Central memory CD8-positive, alpha-beta T cell (primary cell): ENCODE measurements at places on chromosomes 5 and 9.

GRCh38 chr9:131700765-131701435 lies 39.0 kb downstream of the RAPGEF1 start:
- no peak for DNase-seq

DNA sequence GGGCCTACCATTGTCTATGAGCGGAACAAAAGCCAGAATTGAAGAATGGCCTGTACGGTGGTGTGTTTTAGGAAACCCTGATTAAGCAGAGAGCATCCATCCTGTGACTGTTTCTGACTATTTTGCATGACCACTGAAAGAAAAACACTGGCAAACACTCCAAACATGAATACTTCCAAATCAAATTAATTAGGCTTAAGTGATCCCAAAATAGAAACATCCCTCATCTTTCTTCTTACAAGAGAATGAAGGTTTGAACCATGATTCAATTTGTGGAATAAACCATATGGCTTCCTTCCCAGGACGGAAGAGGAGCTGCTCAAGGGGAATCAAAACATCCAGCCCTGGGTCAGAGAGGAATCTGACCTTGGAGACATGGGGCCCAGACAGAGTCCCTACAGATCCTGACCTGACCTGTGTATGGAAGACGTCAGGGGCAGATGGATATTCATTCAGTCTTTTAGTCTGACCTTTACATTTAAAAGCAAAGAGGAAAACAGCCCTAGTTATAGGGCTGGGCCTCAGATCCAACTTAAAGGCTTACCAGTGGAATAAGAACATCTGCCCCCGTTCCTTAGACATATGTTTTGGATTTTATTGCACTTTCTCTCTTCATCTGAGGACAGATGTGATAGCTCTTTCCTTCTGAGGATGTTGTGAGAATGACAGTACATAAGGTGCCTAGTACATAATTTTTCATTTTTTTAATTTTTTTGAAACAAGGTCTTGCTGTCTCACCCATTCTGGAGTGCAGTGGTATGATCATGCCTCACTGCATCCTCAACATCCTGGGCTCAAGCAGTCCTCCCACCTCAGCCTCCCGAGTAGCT lies 17.6 kb upstream of the RECK start:
- no peak for DNase-seq

DNA sequence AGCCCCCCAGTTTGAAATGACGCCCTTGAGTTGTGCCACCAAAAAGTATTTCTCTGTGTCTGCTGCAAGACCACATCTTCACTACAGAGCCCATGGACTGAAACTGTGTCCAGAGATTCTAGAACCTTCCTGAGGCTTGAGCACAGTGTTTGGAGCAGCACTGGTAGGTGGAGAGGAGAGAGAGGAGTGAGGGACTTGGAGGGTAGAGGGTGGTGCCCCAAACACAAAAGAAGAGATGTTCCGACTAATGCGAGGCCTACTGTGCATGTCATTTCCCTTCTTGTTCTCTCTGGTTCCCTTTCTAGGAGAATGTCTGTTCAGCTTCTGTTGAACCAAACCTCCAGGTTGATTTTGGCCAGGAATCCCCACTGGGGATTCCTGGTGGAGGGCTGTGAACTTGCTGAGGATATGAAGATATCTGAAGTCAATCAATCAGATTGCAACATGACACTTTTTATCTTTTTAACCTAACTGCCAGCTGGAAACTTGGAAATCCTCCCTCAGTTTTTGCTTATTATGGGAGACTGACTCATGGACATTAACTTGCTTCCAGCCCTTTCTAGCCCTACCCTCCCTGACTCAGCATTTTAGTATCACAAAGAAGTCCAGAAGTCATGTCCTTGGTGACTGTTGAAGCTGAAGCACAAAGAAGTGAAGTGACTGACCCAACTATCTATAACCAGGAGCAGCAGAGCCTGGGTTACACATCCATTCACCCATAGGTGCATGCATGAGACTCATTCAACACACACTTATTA lies 154.5 kb downstream of the NR3C1 start:
- no peak for DNase-seq

DNA sequence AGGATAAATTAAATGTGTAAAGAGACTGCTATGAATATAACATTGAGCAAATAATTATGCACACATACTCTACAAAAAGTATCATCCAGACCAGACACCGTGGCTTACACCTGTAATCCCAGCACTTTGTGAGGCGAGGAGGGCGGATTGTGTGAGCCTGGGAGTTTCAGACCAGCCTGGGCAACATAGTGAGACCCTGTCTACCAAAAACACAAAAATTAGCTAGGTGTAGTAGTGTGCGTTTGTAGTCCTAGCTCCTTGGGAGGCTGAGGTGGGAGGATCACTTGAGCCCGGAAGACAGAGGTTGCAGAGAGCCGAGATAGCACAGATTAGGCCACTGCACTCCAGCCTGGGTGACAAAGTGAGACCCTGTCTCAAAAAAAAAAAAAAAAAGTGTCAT lies 2.4 kb upstream of the CDC42SE2 start:
- no peak for DNase-seq

GRCh38 chr5:66597183-66597757 lies 1.1 kb downstream of the MAST4 start:
- no peak for DNase-seq

- no peak for DNase-seq
These were observed 575.8 kb downstream of the TLE1 start for GRCh38 chr9:81113453-81114124.

DNA sequence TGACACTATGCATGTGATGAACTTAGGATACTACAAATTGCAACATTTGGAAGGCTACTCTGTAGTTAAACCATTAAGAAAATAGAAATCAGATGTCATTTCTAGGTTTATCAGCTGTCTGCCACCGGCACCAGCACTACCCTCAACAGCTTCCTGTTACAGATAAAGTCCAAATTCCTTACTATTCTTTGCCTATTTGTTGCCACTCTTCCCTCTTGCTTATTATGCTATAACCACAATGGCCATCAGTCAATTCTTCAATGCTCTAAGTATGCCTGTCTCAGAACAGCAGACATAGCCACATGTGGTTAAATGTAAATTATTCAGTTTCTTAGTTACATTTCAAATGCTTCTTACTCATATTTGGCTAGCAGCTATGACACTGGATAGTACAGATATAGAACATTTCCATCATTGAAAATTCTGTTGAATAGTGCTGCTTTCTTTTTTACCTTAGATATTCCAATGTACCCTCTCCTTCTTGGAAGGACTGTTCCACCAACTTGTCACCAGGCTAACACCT lies 21.0 kb downstream of the DHX29 start:
- DNase-seq, result no peak

DNA sequence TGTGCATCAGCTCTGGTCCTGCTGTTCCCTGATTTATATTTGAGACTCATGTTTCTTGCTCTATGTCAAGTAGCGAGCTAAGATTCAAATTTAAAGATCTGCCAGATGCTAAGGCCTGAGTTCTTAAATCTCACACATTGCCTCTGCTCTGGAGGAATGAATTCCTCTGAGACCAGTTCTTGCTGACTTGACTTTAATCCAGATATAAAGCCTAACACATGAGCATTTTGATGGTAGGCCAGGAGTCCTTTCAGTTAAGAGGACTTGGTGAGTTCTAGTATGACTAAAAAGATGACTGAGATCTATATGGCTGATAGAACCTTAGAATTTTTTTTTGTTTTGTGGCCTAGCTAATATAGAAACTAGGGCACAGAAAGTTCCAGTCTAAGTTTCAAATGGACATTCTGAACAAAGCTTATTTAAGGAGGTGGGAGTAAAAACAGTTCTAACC lies 1.3 kb upstream of the INIP start:
- DNase-seq, result no peak

DNA sequence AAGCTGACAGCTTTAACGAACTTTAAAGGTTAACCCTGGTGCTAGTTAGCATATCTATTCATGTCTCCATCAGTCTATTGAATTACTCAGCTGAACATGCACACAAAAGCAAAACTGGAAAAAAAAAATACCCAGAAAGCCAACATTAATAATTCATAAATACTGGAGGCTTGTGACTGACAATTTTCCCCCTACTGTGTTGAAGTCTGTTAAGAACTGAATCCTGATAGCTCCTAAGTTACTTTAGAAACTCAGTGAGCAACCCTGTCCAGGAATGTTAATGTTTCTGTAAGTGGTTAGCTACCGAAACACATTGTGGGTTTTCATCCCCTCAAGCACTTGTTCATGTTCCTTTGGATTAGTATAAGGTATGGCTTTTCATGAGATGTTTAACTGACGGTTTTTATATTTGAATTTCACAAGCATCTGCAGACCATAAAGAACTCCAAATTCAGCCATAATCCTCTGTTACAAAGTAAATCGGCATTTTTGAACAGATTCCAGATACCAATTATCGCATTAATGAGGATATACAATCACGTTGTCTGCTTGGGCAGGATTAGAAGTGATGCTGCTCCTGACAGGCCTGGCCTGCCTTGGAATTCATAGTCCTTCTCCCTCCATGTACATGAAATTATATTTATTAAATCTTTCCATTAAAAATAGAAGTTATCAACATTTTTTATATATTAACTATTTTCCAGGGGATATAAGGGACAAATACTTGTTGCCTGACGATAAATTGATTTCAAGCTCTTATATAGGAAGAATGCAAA lies 331.2 kb downstream of the TLE4 start:
- DNase-seq, result no peak

DNA sequence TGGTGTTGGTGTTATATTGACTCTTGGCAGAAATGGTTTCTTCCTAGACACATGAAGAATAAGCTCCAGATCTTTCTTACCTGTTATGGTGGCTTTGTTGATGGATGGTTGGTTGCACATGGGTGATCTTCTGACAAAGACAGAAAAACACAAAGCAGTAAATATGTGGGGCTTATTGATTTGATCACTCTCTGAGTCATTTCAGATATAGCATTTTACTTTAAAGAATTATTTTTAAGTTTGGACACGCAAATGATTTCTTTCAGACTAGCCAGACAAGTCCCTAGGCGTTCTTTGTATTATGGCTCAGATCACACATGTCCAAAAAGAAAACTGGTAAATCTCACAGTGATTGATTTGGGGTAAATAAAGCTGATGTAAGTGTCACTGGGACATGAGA lies 597.6 kb downstream of the RAB3C start:
- no peak for DNase-seq

GRCh38 chr5:170479484-170479883 lies 24.3 kb upstream of the KCNIP1 start:
- no peak for DNase-seq

GRCh38 chr9:128043467-128043868 lies 23.7 kb downstream of the NAIF1 start:
- DNase-seq, result no peak

DNA sequence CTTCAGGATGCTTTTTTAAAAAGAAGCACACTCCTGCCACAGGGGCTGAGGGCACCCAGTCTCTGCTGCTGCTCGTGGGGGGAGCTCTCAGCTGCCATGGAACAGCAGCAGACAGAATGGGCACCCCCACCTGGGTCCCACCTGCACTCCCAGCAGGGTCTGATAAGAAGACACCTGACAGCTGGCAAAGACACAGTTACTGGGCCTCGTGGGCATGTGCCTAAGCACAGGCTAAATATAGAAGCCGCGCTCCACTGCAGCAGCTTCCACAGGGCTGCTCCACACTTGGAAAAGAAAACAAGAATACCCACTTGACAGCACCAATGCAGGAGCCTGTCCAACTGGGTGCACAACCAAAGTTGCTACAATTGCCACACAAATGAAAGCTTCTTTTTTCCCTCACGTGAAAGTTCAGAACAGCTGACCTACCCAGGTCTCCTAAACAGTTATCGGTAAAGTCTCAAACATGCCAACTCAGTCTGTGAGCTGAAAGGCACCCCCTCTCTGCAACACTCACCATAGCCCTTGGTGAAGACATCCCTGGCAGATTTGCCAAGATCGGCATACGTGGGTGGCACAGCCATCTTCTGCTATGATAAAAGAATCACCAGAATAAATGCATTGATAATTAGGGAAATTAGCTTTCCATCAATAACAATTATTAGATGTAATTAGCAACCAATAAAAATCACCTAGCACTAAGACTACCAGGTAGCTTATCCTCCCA lies 12.2 kb downstream of the VDAC1 start:
- no peak for DNase-seq

DNA sequence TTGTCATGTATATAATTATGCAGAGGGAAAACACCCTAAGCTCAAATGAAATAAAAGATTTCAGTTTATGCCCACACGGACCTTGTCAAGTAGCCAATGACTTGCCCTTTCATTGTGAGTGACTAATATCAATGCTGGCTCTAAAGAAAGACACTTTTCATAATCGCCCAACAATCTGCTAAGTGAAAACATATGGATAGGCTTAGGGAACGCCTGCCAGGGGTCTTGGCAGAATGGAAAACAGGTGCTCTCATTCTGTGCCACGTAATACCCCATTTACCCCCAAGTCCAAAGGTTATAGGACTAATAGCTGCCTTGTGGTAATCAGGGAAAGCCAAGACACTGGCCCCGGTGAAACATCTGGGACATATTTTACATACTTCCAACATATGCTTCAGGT lies 157.7 kb downstream of the SLF1 start:
- DNase-seq, result no peak

DNA sequence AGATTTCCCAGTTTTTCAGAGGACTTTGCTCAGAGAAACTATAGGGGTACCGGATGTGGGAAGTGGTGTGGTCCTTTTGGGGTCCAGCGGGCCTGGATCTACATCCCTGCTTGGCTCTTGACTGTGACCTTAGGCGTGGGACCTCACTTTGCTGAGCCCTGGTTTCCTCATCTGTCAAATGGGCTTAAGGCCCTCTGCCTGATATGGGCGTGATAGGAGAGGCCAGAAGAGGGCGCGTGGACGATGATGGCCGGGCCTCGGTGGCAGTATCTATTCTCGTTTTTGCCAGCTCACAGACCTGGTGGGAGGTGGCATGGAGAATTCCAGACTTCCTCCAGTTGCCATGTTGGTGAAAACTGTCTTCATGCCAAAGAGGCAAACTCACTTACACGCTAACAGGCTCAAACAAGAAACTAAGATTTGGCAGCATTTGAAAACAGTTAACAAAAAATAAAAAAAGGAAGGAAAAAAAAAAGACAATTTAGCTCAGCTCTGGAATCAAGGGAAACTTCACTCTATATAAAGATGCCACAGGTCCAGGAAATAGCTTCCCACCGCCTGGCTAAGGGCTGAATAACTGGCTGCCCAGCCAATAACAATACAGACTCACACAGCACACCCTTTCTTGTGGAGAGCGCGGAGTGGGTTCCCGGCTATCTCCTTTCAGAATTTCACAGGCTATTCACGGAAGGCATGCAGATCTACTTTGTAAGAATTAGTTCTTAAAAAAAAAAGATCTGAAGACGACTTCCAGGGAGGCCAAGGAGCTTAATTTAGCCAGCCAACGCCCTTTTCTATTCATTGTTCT lies 1.7 kb downstream of the SH3PXD2B start:
- DNase-seq, result no peak

DNA sequence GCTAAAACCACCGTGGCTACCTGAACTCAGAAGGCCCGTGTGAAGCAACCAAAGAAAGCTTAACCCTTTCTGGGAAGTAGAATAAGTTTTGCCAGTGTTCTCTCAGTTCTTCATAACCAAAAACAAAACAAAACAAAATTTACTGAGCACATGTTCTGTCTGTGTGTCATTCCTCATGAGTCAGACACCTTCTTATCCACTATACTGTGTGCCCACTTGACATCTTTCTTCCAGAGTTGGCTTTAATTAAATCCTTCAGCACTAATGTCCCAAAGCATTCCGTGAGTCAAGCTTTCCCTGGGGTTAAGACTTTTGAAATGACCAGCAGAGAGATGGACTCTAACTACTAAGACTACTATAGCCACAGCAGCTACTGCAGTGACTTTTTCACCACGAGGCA lies 61.3 kb downstream of the GLIS3 start:
- DNase-seq, result no peak
